Colonic mucosa (tissue), 4 donors: ENCODE measurements at places on chromosomes 11 and 22. TPM values are rescaled to one million over a fixed set of nuclear protein-coding genes. Genes with fewer than 3 reads are reported as not detected.

Gene LRFN4
- total RNA-seq: 20.7 TPM

DNA sequence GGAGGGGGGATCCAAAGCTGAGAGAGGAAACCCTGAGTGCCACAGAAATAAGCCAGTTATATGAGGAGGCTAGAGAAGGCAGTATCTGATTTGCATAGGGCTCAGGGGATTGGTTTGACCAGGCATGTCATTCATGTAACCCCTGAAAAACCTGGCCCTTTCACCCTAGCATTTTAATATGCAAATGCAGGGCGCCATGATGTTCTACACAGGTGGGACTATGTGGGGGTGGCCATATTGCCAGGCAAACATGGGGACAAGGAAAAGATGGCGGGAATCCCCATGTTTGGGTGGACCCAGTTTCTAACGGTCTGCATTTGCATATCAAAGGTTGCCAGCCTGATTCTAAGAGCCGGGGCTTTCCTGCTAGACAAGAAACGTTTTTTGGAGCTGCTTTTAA is 27.2 kb downstream of the CSF2RB start:
- no peak for DNase-seq

GRCh38 chr11:105489446-105489845 is 120.4 kb upstream of the GRIA4 start:
- DNase-seq: no peak

DNA sequence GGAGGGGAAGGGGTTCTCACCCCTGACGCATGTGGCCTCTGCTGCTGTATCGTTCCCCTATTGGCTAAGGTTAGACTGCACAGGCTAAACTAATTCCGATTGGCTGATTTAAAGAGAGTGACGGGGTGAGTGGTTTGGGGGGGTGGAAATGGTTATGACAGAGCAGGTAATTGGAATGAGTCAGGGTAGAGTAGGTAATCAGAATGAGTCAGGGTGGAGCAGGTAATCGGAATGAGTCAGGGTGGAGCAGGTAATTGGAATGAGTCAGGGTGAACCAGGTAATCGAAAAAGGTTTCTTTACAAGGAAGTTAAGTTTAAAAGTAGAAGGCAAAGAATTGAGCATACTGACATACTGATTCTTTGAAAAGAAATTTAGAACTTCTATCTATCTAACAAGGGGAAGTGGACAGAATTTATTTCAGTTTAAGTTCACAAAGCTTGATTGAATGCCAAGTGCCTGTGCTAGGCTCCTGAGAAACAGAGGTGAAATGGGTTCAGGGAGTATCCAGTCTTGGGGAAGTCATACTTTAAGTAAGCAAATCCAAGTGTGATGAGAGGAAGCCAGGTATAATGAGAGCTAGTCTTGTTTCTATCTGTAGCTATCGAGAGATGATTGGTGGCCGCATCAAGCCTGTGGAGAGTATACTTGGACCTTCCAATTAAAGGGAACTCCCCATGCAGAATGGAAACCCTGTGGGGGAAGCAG is 58.0 kb downstream of the C11orf91 start:
- DNase-seq: no peak

DNA sequence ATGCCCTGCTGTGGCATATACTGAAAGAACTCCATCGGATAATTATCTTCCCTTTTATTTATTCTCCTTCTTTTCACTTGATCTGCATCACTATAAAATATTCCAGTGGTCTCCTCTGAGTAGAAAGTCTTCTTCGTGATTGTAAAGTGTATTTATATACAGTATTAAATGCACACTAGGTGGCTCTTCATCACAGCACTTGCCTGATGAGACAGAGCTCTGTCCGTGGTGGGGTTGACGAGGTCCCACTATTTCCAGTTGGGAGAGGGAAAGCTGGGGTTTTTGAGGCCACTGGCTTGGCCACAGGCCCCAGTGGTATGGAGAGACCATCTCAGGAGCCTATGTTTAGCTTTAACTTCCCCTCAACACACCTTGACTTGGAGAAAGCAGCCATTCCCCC is 31.6 kb upstream of the ZBTB16 start:
- DNase-seq: no peak

DNA sequence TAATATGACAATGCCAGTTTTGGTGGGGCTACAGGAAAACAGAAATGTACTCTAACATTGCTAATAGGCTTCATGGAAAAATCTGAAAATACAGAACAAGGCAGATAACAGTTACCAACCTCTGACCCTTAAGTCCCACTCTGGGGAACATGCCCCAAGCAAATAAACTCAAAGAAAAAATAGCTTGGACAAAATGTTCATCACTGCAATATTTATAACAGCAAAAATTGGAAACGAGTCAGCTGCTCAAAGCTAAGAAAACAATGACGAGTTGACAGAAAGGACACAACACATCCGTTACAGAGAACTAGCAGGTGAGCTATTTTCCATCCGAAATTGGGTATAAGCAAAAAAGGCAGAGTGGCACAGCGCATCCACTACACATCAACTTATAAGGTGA is 70.5 kb downstream of the PACSIN2 start:
- no peak for DNase-seq

GRCh38 chr11:123511037-123511870 is 81.2 kb downstream of the GRAMD1B start:
- DNase-seq: peak; percentile 76

Gene CHADL
- total RNA-seq: 1.8 TPM

GRCh38 chr11:125192717-125193415 is 28.3 kb downstream of the PKNOX2 start:
- DNase-seq: no peak
